G401 (cell line): ENCODE measurements at places on chromosomes 12 and 14. TPM values are rescaled to one million over a fixed set of nuclear protein-coding genes. Genes with fewer than 3 reads are reported as not detected.

Gene ABCC9
- not detected in 2 replicates for total RNA-seq

Gene ERH
- 313 and 338 TPM in 2 replicates for total RNA-seq

Gene OR6C4
- not detected in 2 replicates for total RNA-seq

Gene TMEM19
- total RNA-seq = 21.0 and 34.6 TPM in 2 replicates

Gene MMP17
- total RNA-seq = 2.0 and 3.4 TPM in 2 replicates

- DNase-seq = peak; percentile 71
These were observed 153.9 kb downstream of the PRKCH start for GRCh38 chr14:61475316-61475715.

GRCh38 chr14:56598519-56598918, 18.9 kb downstream of the TMEM260 start:
- DNase-seq = no peak

DNA sequence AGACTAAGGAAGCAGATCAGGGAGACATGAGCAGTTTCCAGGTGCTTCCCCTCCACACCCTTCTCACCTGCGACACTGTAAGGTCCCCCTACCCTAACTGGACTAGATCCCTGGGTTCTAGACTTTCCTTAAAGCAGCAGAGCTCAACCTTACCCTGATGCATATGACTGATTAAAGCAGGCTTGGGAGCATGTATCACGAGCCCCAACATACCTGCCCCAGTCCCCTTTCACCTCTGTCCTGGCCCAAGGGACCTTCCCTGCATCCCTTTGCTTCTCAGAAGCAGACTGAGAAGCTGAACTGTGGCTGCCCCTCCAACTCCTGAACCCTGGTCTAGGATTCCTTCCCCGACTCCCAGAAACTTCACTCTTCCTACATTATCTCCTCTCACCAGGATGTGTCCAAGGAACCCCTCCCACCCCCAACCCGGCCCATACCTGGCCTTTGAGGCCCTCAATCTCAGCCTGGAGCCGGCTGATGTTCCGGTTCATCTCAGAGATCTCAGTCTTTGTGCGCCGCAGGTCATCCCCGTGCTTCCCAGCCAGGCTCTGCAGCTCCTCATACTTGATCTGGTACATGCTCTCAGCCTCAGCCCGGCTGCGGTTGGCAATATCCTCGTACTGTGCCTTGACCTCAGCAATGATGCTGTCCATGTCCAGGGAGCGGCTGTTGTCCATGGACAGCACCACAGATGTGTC, 5.4 kb downstream of the KRT8 start:
- no peak for DNase-seq

DNA sequence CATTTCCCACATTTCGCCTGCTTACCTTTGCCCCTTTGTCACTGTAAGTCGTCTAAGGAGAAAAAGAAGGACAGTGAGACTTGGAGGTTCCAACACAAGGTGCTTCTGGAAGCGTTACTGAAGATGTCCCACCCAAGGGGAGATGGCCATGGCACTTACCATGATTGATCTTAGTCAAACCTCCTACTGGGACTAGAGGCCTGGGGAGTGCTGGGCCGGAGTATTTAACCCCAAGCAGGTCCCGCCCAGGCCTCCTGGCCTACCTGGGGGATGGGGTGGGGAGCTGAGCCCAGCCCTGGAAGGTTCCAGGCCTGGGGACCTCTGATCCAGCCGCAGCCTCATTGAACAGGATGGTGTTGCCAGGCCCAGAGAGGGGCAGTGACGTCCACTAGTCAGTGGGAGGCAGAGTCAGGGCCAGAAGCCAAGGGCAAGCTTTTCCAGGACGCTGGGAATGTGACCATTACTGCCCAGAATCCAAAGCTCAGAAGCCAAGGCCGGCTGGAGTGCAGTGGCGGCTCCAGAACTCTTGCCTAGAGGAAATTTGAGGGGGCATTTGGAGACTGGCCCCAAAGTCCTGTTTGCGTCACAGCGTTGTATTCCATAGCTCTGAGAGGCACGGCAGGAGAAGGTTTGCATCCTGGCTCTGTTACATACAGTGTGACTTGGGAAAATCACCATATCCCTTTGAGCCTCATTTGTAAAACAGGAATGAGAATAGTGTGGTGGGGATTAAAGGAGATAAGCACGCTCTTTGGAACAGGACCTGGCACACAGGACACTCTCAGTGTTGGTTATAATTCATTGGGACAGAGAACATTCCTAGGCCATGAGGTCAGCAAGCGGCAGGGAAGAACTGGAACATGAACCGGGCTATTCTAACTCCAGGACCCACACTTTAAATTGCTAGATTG, at the start of gene HPD:
TSS of gene HPD (minus strand) at position 198 of the 911 bp plus-strand sequence. CDS start at position 162, 36 bp downstream.
- peak; percentile 25 for DNase-seq

- no peak for DNase-seq
These were observed 70.7 kb downstream of the PLEKHA5 start for GRCh38 chr12:19200261-19200660.

DNA sequence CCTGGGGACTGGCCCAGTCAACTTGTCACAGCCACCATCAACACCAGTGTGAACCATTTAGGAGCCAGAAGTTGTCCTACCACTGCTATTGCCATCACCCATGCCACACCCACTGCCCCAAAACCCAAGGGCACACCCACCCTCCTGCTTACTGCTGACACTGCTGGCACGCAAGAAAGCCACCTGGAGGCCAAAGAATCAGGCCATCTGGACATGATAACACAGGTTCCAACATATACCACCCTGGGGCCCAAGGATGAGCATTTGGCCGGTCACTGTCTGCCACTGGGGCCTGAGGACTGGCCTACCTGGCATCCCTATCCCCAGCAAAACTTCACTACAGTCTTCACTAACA, 181.6 kb downstream of the MYRFL start:
- DNase-seq = no peak
